Fibroblast of pulmonary artery (primary cell): ENCODE measurements at places on chromosomes 13 and 19.
A peak's percentile ranks its signal among the peaks of the same experiment; 100 is the strongest.

- peak; percentile 85 for DNase-seq
These were observed 516.2 kb downstream of the MYO16 start for GRCh38 chr13:109145631-109146030.

- no peak for DNase-seq
These were observed 321.3 kb downstream of the GPC6 start for GRCh38 chr13:93547886-93548285.

GRCh38 chr13:77384999-77385398 is 58.1 kb upstream of the MYCBP2 start:
- no peak for DNase-seq

DNA sequence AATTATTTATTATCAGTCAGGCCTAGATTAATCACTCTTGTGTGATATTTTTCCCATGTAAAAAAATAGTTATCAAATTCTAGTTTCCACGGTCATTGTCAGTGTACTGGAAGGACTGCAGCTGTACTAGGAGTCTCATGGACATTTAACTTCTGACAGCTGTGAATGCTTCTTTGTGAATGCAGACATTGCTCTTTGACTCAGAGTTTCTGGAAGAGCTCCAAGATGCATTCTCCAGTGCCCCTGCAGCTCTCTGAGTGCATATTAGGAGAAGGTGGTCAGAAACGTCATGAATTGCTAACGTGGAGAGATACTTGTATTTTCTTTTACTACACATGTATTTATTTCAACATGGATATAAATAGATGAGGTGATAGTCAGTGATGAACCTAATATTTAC is 9.7 kb upstream of the SLITRK5 start:
- DNase-seq, result peak; percentile 10

DNA sequence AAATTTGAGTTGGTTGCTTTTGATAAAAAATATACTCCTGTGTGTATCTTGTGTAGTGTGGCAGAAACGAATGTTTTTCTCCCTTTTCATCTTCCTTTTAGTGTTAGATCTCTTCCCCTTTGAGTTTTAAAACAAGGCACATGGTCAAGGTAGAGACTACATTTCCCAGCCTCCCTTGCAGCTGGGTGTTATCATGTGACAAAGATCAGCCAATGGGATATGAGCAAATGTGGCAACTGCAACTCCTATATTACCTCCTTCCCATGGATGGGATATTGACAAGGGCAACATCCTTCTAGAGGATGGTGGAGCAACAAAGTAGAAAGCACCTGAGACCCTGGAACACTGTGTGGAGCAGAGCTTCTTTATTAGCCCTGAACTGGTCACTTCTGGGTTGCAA is 42.4 kb downstream of the ADGRE3 start:
- peak; percentile 24 for DNase-seq
